NCI-H1092 (cell line): ENCODE measurements at places on chromosomes 1 and 21.

DNA sequence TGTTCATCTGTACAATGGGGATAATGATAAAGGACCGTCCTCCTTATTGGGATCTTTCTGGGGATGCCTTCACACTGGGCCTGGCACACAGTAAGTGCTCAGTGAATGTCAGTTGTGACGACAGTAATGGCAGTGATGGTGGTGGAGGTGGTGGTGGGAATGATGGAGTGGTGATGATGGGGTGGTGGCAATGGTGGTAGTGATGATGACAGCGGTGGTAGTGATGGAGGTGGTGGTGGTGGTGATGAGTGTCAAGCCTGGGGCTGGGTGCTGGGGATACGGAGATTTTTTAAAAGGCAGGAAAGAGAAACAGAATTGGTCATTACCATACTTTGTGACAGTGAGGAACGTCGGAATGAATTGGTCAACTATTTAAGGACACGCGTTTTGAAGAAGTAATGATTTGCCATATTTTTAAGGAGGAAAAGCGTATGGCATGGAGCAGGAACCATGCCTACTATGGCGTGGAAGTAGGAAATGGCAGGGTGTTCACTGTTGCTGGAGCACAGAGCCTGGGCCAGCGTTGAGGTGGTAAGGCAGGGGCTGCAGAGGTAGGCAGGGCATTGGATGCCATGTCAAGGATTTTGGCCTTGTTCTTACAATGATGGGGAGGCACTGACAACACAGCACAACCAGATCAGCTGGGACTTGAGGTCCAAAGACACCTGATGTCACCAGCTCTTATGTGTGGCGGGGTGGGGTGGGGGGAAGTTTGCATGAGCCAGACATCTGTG, 128.7 kb downstream of the ACTL8 start:
- no peak for DNase-seq

DNA sequence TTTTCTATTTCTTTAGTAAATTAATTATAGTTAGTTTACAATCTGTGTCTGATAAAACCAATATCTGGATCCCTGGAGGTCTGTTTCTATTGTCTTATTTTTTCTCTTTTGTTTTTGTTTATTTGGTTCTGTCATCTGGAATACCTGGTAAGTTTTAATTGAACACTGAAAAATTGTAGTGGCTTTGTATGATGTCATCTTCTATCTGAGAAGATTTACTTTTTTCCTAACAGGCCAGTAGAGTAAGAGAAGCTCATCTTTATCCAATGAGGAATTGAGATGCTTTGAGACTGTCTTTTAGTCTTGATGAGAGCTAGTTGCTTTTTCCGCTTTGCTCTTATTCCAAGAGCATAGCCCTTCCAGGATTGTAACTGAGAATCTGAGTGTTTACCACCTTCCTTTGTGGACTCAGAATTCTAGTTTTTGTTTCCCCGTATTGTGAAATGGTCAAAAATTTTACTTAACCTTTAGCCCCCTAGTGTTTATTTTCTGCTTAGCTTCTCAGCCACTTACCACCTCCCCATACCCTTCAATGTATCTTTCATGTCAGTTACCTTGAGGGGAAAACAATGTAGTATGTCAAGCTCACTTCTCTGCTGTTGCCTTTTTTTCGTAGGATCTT, 25.0 kb downstream of the PTGFRN start:
- no peak for DNase-seq

DNA sequence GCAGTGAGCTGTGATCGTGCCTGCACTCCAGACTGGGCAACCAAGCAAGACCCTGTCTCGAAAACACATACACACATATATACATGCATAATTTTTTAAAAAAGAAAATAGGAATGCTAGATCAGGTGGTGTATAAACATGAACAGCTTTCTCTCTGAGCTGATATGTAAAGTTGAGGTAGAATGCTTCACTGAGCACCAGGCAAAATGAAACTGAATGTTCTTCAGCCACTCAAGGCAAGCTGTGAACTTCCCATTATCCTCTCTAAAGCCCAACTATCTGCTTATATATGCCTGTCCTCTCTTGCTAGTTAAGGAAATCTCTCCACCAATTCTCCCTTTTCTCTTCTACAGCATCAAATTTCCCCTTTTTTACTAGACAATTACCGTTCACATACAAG, 93.0 kb downstream of the NUF2 start:
- DNase-seq, result no peak

- DNase-seq, result no peak
These were observed 130.8 kb downstream of the S1PR1 start for GRCh38 chr1:101367630-101368029.

- DNase-seq, result no peak
These were observed 23.6 kb upstream of the ZNF362 start for GRCh38 chr1:33232716-33233115.

GRCh38 chr1:58885998-58886397, 102.2 kb upstream of the JUN start:
- no peak for DNase-seq
